ENCODE measurements at places on chromosomes 7 and 10.

DNA sequence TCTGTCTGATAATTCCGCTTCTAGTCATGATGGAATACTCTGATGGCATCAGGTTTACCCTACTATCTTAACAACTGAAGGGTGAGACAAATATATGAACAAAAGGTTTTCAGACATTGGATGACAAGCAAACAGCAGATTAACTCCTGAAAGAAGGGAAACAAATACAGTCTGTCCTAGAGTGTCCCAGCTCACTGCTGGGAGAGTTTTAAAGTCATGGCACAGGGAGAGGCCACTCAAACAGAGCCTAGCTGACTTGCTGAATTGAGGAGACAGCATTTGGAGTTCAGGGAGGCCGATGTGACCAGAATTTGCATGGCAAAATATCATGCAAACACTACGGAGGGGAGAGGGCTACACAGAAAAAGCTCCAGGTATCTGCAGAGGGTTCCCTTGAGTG lies 73.1 kb downstream of the MDH2 start:
- DNase-seq: no peak

DNA sequence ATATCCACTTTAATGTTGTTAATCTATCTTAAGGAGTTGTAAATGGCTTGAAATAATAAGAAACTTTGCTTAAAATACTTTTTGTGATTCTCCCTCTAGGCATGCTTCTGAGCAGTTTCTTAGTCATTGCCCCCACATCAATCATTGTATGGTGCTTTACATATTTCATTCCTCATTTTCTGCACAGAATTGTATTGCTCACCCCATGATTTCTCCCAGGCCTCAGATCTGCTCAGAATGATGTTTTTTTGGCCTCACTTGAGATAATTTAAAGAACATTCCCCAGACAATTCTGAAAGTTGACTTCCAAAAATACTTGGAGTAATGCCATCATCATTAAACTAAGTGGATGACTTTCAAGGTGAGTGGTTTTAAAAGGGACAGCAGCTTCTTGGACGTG lies 82.1 kb upstream of the PRPS1L1 start:
- DNase-seq: no peak

DNA sequence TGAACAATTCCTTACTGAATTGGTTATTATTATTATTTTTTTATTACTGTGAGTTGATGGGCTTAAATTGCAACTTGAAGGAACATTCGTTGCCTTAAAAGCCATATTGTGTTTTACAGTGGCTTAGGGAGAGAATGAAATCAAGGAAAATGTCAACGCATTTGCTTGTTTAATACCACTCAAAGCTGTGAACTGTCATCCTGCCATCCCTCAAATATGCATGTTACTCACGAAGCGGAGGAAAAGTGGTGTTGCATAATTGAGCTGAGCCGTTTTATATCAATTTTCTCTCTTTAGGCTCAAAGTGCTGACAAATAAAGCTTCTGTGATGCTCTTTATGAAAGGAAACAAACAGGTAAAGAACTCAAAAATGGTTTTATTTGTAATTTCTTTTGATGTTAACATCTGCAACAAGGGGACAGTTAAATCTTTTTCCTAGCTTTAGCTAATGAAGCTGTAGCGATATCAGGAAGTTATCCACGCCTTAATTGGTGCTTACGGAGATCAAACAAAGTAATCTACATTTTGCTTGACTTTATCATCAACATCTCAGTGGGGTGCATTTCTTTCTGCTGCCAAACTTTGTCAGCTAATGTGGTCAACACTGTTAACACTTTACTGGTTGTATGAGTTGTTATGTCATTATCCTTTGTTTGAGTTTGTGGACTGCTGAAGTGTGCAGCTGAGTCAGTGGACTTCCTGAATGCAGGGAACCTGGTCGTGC lies 33.1 kb downstream of the GLRX3 start:
- no peak for DNase-seq

DNA sequence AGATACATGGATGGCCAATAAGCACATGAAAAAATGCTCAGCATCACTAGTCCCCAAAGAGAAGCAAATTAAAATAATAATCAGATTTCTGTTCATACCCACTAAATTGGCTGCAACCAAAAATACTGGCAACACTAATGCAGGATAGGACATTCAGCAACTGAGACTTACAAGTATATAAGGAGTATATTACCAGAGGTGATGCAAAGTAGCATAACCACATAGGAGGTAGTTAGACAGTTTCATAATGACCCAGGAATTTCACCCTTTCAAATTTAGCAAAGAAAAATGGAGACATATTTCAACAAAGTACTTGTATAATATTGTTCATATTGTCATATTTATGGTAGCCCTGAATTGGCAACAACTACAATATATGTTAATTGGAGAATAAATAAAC lies 727.8 kb downstream of the GRID1 start:
- DNase-seq: no peak

DNA sequence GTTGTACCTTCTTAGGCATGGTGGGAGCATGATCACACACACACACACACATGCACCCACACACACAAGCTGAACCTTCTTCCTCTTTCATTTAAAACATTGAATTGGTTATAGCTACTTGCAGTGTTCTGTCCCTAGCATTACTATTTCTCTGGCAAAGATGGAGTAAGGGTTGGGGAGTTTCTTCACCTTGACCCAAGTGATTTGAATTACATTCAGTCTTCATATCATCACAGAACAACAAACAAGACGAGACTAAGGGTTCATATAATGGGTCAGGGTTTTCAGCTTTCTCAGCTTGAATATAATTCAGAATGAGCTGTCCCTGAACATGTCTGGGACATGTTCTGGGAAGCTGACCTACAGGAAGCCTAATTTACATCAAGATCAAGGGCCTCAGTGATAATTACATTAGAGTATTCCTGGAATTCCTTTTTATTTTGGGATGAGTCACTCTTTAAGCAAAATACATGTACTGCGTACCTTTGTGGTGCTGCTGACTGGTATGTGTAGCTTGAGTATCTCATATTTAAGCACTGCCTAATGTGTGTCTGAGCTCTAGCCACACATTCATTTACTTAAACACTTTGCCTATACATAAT lies 213.5 kb upstream of the TMEM229A start:
- DNase-seq: no peak

DNA sequence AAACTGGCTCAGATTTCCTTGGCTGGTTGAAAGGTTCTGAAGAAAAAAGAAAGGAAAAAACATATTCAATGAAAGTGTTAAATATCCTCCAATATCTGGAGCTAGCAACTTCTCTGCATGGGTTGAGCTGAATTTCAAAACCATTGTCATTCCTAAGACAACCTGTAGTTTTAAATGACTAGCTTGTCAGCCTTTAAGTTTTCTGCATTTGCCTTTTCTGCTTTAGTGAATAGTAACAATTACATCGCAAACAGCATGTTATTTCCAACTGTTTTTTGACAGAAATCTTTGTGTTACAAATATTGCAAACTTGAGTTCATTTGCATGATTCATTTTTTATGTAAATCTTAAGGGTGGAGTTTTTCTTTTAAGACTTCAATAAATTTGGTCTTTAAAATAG lies 852.3 kb upstream of the CELF2 start:
- no peak for DNase-seq

GRCh38 chr10:124354411-124355382 lies 64.0 kb downstream of the OAT start:
- DNase-seq: no peak

- no peak for DNase-seq
Measured at GRCh38 chr7:103129702-103130549, 19.0 kb downstream of the NAPEPLD start.

- no peak for DNase-seq
Measured at GRCh38 chr10:117248750-117249465, 8.0 kb downstream of the SLC18A2 start.
